A172 (cell line): ENCODE measurements at places on chromosomes 7 and 10.
A peak's percentile ranks its signal among the peaks of the same experiment; 100 is the strongest.

DNA sequence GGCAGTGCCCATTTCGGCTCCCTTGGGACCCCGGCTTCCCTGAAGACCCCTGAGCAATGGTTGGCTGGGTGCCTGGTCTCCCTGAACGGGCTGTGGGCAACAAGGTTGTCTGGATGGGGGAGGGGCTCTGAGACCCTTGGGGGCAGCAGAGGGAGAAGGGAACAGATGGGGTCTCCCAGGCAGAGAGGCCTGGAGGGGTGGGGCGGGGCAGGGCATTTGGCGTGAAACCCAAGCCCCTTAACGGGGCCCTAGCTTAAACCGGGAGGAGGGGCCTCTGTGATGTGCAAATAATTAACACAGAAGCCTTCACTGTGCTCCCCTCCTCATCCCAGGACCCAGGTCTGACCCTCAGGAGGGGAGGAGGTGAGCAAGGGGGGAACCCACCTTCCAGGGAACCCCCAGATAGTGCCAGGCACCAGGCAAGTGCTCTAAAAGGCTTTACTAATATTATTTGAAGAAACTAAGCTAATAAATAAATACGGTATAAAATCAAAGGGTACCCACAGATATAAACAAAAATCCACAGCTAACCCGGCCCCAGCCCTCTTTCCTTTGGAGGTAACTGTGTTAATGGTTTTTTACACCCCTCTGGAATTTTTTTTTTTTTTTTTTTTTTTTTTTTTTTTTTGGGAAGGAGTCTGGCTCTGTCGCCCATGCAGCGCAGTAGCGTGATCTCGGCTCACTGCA, 170.8 kb downstream of the RNF216 start:
- DNase-seq: no peak

DNA sequence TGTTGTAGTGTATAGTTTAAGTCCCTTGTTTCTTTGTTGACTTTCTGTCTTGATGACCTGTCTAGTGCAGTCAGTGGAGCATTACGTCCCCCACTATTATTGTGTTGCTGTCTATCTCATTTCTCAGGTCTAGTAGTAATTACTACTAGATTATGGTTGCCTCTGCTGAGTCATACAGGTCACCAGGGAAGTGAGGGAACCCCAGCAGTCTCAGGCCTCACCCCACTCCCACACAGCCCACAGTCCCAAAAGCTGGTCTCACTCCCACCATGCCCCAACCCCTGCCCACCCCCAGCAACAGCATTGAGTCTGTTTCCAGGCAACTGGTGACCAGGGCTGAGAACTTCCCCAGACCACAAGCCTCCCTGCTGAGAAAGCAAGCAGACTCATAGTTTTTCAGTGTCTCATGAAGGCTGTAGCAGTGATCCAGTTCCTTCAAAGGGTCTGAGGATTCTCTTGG, 88.0 kb downstream of the PLXDC2 start:
- DNase-seq: peak; percentile 58

DNA sequence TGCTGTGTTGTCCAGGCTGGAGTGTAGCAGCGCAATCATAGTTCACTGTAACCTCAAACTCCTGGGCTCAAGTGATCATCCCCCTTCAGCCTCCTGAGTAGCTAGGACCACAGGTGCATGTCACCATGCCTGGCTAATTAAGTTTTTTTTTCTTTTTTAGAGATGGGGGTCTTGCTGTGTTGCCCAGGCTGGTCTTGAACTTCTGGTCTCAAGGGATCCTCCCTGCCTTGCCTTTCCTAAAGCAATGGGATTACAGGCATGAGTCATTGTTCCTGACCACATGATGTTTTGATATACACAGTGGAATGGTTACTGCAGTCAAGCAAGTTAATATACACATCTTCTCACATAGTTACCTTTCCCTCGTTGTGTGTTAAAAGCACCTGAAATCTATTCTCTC, 140.3 kb downstream of the GPR85 start:
- peak; percentile 7 for DNase-seq

GRCh38 chr7:6718124-6718523, 11.4 kb upstream of the ZNF12 start:
- no peak for DNase-seq

DNA sequence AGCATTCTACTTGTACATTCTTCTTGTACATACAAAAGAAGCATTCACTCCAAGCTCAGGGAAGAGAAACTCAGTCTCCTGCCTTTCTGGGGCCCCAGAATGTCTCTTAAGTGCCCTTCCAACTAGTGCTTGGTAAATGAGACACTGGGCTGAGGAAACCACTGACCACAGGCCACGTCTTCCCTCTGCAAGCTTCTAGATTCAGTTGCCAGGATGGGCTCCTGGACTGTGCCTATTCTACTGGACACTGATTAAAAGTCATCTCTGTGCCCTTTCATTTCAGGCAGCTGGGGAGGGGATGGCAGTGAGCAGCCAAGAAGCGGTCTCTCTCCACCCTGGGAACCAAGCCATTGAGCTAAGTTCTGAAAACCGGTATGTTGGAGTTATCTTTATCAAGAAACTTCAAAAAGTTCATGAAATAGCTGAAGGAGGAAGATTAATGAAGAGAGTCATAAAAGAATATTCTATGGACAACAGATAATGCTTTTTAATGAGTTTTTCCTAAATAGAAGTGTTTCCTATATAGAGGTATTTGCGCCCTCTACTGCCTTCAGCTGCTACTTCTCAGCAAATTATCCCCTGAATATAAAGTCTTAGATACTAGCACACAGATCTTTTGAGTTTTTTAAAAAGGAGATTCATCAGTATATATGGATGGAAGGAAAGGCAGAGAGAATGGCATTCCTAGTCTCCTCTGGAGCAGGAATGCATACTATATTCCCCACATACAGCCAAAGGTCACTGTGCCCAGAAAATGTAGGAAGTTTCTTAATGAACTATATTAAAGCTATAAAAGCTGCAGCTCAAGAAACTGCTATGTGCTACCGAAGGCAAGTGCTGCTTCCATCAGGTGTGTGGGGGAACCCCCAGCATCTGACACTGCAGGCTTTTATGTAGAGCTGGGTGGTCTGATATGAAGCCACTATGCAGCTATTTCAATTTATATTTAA, 8.4 kb upstream of the IFIT1B start:
- peak; percentile 51 for DNase-seq

- no peak for DNase-seq
Measured at GRCh38 chr10:70308121-70309060, 24.6 kb upstream of the NPFFR1 start.

- no peak for DNase-seq
Measured at GRCh38 chr7:18824157-18824556, 293.3 kb downstream of the TWIST1 start.

GRCh38 chr7:16078076-16078952, 343.0 kb downstream of the CRPPA start:
- DNase-seq: peak; percentile 62

GRCh38 chr7:24971333-24972165, 8.4 kb downstream of the OSBPL3 start:
- DNase-seq: peak; percentile 93

DNA sequence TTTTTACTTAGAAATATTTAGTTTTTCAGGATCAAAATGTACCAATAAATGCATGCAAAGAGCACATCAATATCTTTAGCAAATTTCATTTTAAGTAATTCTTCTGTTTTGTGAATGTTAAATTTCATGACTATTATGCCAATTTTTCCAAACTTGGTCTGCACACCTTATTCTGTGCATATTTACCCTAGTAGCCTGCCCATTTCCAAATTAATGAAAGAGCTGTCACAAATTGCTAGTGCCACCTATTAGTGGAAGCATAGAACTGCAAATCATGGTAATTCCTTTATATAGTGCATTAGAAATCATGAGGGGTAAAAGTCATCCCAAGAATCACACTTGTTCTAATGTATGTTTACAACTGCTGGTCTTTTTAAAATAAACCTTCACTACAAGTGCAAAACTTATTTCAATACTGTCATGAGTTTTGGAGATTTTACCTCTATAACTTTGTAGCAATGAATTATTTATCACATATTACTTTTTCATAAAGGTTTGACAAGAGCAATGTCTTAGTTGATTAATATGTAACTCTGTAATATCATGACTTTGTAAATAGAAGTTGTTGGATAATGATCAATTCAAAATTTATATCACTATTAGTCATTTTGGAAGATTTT, 5.7 kb downstream of the SEMA3A start:
- DNase-seq: peak; percentile 25

- no peak for DNase-seq
Measured at GRCh38 chr7:56079450-56080185, 13.1 kb downstream of the PHKG1 start.

DNA sequence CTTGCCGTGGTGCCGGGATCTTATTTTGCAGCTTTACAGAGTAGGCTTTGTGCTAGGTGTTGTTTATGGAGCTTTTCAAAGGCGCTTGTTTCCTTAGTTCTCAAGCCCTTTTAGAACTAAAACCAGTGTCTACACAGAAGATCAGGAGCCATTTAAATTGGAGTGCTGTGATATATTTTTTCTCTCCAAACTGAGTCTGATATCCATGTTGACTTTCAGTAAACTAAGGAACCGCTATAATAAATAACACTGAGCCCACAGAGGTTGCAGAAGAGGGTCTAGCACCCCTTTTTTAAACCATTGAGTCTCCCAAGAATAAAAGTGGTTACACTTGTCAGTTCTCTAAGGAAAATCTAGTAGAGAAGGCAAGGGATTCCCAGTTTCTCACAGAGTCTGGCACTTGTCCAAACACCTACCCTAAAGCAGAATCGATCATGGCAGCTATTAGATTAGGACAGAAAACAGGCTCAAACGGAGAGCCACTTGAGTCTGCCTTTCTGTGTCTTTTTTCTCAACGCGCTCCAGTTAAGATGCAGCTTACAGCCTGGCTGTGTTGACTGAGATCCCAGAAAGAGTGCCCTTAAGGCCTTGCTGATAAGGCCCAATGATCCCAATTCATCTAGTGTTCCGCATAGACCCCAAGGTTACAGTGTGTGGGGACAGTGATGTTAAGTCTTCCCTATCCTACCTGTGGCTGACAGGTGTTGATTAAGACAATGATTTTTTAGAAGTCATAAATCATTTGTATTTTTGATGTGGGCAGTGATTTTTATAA, 804 bp downstream of the TMEM106B start:
- peak; percentile 35 for DNase-seq

DNA sequence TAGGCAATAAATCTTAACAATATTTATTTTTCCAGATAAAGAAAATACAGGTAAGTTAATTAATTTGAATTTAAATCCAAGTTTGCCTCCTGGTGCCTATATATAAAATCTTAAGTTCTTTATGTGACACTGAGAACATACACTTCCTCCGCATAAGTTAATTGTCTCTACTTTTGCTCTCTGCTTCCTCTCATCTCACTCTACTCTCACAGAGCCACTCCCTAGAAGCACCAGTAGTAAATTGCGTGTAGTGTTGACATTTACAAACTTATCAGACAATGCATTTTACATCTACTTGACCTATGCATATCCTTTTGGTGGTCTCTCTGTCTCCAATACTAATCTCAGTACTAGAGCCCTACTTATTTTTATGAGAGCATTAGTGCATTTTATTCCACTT, 144.5 kb downstream of the ETV1 start:
- DNase-seq: no peak
